Ureter (tissue), 1 donor: ENCODE measurements at places on chromosomes 1 and 21. TPM values are rescaled to one million over a fixed set of nuclear protein-coding genes. Genes with fewer than 3 reads are reported as not detected.

Gene BEND5
- total RNA-seq: 8.3 TPM

DNA sequence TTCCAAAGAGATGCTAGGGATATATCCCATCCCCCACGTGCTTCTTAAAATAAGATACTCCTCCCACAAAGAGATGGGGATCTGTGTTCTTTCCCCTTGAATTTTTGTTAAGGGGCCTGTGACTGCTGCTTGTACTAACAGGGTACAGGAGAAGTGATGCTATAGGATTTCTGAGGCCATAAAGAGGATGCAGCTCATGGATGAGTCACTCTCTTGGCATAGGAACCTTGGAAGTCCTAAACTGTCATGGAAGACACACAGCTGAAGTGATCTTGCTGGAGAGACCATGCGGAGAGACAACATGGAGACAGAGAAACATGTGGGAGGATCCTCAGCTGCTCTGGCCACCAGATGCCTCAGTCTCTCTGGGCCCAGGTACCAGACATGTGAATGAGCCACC, 157.2 kb downstream of the S1PR1 start:
- DNase-seq: no peak

GRCh38 chr1:95119273-95119672, 2.1 kb downstream of the TLCD4 start:
- DNase-seq: no peak

DNA sequence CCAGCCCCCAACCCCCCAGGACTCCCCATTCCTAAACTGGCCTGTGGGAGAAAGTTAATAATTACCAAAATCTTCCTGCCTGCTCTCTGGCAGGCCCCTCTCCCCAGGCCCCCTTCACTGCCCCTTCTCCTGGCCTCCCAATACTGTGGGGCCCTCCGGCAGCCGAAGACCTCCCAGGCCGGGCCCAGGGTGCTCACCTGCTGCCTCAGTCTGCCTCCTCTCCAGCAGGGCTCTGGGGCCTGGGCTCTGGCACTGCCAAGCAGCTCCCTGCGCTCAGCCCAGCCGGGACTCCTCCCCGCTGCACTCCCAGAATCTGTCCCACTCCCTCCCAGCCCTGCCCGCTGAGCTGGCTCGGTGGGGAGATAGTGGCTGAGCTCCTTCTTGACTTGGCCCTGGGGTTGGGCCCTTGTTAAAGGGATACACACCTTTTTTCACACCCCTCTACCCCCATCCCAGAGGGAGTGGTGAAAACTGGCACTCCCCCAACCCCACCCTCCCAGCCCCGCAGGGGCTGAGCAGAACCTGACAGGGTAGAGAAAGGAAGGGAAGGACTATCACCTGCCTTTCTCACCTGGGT, at the start of gene S100A16:
Gene S100A16 (minus strand): TSS at position 383 of the 577 bp plus-strand sequence. CDS start 4,986 bp downstream, outside the sequence.
- DNase-seq: peak; percentile 89

- no peak for DNase-seq
Measured at GRCh38 chr21:8993284-8993942, 1528.0 kb upstream of the TPTE start.

- no peak for DNase-seq
Measured at GRCh38 chr1:95426772-95427171, 192.8 kb downstream of the RWDD3 start.

- no peak for DNase-seq
Measured at GRCh38 chr1:238895911-238896310, 490.5 kb upstream of the CHRM3 start.

DNA sequence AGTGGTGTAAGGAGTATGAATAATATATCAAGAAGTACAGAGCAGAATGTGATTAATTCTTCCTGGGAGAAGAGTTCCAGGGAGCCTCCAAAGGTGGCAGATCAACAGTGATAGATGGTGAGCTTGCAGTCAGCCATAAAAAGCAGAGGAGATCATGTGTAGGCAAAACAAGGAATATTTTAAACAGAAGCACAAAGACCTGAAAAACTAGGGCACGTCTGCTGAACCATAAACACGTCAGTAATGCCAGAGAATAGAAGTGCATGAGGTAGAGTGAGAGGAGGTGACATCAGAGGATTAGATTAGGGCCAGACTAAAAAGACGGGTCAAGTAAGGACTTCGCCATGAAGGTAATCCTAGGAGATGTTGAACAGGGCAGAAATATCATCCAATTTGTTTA, 151.8 kb downstream of the EIF4G3 start:
- no peak for DNase-seq
